Fibroblast of skin of right biceps (primary cell): ENCODE measurements at places on chromosomes 4 and X.

DNA sequence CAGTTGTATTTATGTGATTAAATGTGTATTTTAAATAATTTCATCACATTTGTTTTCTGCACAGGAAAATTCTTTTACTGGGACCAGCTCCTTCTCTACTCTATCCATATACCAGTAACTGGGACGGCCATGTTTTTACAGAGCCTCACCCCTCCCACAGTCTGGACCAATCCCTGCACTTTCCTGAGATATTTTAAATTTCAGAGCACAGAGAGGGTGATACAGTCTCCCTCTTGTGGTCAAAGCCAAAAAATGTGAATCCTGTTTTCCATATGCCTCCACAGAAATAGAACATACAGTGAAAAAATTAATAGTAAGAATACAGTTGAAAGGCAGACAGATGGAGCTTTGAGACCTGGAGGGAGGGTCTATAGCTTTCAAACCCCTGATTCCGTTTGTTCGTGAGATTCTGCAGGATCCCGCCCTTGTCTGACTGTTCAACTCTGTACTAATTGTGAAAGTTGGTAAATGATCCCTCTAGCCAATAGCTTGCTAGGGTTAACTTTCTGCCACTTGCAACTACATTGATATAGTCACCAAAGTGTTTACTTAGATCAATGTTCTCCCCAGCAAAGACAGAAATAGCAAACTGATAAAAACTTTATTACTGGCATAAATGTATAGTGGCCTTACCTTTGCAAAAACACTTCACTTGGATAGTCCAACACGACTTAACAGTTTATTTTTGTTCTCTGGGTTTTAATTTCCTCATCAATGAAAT, 172.2 kb downstream of the PPARGC1A start:
- DNase-seq = peak; percentile 30

DNA sequence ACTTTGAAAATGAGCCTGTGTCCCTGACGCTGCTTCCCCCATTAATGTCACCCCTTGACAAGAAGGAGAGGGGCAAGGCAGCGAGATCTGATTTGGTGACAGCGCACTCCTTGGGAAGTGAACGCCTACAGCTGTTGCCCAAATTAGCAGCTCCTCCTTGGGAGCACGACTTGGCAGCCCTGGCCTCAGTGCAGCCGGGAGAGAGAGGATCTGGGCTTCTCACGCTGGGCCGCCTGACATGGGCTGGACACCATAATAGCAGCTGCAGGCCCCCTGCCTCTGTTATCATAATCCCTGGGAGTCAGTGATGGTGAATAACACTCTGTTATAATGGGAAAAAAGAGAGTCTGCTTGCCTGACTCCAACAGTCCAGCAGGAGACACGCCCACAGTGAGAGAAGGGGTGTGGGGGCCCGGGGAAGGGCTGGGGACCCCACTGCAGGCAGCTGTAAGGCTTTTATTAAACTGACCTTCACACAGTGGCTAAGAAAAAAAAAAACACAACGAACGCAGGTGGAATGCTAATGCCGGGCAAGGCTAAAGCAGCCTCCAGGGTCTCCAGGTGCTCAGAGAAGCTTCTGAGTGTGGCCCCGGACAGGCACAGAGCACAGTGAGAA, 73.3 kb downstream of the PSAPL1 start:
- no peak for DNase-seq

DNA sequence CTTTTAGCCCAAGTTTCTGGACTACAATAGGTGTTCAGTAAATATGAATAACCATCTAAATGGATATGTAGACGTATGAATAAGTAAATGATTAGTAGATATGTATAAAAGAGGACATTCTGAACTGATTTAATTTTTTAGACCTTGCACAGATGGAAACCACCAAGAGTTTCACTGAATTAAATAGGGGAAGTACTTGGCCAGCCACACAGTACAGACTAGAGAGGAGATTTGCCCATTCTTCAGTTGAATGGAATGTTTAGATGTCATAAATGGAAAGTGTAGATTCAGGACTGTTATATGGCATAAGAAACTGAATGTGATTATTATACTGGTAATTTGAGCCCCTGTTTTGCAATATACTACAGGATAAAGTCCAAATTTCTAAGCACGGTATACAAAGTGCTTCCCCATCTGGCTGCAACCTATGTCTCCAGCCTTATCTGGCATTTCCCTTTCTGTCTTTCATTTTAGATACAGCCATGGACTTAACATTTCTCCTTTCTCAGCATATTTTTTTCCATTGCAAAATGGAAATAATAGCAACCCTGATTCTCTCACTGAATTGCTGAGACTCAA, 137.8 kb upstream of the HS3ST1 start:
- DNase-seq = no peak

DNA sequence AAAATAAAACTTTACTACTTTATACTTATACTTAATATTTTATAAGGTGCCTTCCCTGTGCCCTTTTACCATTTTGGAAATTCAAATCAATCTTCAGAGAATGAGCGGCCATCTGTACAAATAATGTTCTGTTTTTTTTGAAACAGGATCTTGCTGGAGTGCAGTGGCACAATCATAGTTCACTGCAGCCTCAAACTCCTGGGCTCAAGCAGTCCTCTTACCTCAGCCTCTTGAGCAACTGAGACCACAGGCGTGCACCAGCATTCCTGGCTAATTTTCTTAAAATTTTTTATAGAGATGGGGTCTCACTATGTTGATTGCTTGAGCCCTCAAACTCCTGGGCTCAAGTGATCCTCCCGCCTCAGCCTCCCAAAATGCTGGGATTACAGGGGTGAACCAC, 53.5 kb downstream of the FAM114A1 start:
- no peak for DNase-seq

GRCh38 chr4:174408841-174409552, 113.3 kb downstream of the HPGD start:
- DNase-seq = no peak

GRCh38 chrX:18448416-18448815, 23.0 kb downstream of the CDKL5 start:
- peak; percentile 65 for DNase-seq

- DNase-seq = peak; percentile 46
These were observed 32.9 kb upstream of the GPR78 start for GRCh38 chr4:8547108-8547911.

GRCh38 chrX:74779175-74779574, 146.1 kb downstream of the NEXMIF start:
- DNase-seq = no peak

GRCh38 chr4:37805091-37805490, 21.4 kb upstream of the PGM2 start:
- no peak for DNase-seq
